Mononuclear cell (primary cell): ENCODE measurements at places on chromosomes 5 and 9. TPM values are rescaled to one million over a fixed set of nuclear protein-coding genes. Genes with fewer than 3 reads are reported as not detected.

The CCNH gene
- total RNA-seq: 436 TPM

The TRIM41 gene
- total RNA-seq: 6.1 TPM

The ADRB2 gene
- 27.5 TPM for total RNA-seq

The PCDHGA11 gene
- total RNA-seq: 0.21 TPM

The MEF2C gene
- 30.0 TPM for total RNA-seq

The FBP1 gene
- total RNA-seq: 12.2 TPM

The ROR2 gene
- total RNA-seq: not detected

The MZB1 gene
- 2.9 TPM for total RNA-seq

The C5orf46 gene
- total RNA-seq: not detected

The DRD1 gene
- not detected for total RNA-seq

The FOXD4L6 gene
- not detected for total RNA-seq

The EPB41L4A gene
- total RNA-seq: 3.4 TPM

The SLC45A2 gene
- under 0.01 TPM for total RNA-seq

The SH2D3C gene
- total RNA-seq: 12.6 TPM

The DNM1 gene
- total RNA-seq: 1.4 TPM

The CDKN2B-AS1 gene
- total RNA-seq: 2.1 TPM
